Fibroblast of villous mesenchyme (primary cell): ENCODE measurements at places on chromosomes 3 and 15. TPM values are rescaled to one million over a fixed set of nuclear protein-coding genes. Genes with fewer than 3 reads are reported as not detected.

DNA sequence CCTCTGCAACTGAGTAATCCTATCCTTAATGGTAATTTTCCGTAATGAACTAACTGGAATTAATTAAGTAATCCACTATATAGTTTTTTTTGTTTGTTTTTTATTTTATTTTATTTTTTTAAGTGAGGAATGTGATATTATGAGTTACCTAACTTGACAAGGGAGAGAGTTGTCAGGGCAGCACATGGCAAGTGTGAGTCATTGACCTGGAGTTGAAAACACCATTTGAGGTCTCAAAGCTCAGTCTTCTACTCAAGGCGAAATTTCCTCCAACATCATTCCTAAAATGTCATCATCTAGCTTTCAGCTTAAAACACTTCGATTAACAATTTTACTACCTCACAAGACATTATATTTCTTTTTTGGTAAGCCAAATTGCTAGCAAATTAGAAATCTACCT is 87.8 kb downstream of the NECTIN3 start:
- DNase-seq = peak; percentile 73

GANC gene
- total RNA-seq = 22.5 and 25.5 TPM in 2 replicates

DNA sequence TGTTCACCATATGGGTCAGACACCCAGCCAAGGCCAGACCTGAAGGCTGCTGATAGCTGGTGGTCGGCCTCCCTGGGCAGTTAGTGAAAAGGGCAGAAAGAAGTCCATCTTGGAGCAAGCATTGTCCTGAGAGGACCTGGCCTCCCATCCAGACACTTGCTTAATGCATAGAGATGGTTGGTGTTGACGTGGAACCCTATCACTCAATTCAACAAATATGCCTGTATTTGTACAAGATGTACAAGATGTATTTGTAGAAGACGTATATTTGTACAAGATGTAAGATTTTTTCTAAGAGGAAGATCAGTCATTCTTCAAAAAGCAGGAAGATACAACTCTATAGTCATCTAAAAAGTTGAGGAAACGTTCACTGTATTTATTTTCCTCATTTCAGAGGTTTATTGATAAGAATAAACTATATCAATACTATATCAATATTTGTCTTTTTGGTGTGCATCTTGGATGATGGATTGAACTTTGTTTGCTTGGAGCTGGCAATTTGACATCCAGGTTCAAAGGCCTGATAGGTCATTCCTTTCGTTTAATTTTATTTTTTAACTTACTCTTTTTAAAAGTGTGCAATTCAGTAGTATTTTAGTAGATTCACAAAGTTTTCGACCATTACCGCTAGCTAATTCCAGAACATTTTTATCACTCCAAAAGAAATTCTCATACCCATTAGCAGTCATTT is 5.9 kb downstream of the TMEM42 start:
- no peak for DNase-seq

GOLGA8J gene
- total RNA-seq = not detected in 2 replicates

DNA sequence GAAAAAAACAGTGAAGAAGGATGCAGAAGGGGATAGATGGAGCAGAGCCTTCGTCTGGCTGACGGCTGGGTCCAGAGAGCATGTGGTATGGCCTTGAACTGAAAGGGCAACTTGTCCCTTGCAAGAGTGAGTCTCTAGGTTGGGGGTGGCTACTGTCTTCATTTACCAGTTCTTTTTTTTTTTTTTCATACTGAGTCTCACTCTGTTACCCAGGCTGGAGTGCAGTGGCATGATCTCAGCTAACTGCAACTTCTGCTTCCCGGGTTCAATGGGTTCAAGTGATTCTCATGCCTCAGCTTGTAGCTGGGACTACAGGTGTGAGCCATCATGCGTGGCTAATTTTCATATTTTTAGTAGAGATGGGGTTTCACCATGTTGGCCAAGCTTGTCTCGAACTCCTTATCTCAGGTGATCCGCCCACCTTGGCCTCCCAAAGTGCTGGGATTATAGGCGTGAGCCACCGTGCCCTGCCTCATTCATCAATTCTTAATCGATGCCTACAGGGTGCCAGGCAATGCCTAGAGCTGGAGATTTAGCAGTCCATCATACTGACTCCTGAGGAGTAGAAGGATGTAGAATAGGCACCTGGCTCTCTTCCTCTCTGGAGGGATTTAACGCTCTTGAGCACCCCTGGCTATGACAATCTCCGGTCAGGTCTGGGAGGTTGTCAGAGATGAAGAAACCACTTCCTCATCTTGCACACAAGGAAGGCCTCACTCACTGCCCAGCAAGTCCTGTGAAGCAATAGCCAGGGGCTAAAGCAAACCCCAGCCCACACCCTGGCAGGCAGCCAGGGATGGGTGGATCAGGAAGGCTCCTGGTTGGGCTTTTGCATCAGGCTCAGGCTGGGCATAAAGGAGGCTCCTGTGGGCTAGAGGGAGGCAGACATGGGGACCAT is at the start of gene CAMP:
Gene CAMP, plus strand, starts transcription at position 880 of the 898 bp plus-strand sequence. Its CDS starts 17 bp downstream, at position 897.
- DNase-seq = peak; percentile 78

- DNase-seq = no peak
These were observed 36.5 kb downstream of the ADAMTS9 start for GRCh38 chr3:64651303-64651702.

DNA sequence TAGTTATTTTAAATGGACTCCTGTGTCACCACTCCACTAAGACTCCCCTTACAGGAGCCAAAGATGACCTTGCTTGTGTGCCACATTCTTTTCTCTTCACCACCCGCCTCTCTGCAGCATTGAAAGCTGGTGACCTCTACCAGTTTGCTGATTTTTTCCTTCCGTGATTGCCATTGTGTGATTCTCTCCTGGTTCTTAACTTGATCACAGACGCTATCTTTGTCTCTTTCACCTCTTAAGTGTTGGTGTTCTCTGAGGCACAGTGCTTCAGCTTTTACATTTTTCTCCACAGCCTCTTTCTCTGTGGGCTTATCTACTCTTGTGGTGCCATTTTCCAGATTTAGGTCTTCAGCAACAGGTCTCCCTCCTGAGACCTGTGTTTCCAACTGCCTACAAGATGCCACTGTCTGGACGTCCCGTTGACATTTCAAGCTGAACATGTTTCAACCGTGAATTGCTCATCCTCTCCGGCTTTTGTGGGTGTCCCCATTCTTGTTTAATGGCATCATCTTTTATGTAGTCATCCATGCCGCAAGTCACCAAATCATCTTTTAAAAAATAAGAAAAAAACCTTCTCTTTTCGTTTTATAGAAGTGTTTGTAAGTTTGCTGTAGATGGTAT is 26.5 kb downstream of the IQGAP1 start:
- peak; percentile 88 for DNase-seq

DNA sequence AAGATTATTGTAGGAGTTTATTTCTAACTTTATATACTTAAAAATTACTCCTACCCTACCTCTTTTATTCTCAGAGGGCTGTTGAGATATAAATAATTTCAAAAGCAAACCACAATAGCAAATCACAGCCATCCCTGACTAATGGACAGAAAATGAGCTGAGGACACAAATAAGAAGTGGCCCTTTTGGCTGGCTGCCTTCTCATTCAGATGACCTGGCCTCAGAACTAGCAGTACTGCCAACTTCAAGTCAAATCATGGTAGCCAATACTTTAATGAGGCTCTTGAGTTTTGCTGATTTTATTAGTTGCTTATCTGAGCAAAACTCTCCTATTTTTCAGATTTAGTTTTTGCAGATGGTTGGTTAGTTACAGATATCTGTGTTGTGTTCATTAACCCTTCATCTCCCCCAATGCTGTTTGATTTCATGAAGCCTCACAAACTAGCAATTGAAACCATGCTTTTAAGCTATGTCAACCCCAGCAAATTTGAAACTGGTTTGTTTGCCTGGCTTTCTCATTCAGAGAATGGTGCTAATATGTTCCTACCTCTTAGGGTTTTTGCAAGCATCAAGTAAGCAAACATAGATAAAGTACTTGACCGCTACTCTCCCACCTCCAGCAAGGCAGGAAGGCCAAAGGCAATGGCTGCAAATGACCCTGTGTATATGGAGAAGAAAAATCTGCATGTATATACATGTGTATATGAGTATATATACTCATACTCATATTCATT is 73.4 kb upstream of the HACD2 start:
- DNase-seq = peak; percentile 53

- DNase-seq = no peak
These were observed 413.4 kb downstream of the ERC2 start for GRCh38 chr3:56054844-56055243.

DNA sequence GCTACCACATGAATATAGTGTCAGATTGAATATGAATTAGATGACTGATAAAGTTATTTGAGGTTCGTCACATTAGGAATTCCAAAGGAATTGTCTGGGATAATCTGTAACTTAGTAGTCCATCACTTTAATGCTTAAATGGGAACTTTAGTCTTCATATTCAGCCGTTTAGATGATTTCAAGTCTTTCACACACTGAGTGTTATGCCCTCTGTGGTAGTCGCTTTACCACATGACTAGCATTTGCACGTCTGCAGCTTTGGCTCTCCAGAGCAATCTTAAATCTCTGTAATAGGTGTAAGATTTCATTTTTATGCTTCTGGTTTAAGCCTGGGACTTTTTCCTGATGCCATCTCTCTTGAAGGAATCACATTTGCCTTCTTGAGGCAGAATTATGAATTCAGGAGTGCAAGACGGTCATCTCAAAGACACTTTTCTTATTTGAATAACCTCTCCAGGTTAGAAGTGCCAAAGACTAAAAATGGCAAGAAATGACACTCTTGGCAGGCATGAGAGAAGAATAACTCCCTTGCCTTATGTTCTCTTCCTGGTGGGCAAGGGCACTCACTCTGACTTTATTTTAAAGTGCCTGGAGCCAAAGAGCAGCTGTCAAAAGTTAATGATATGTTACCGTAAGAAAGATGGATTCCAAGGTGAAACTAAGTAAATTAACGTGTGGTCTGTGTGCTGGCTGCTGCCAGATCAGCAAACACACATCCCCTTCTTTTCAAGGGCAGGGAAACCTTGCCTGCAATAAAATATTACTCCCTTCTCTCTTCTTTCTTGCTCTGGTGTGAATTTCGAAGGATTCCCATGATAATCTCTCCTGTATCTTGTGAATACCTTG is 153.3 kb downstream of the B3GALNT1 start:
- no peak for DNase-seq

DMXL2 gene
- total RNA-seq = 35.1 and 56.1 TPM in 2 replicates

- DNase-seq = no peak
These were observed 211.7 kb upstream of the ZPLD1 start for GRCh38 chr3:102223132-102223531.

- no peak for DNase-seq
These were observed 128.9 kb upstream of the VEPH1 start for GRCh38 chr3:157632075-157632474.

- no peak for DNase-seq
These were observed 17.7 kb downstream of the MYNN start for GRCh38 chr3:169790687-169791429.

- no peak for DNase-seq
These were observed 15.4 kb downstream of the RAF1 start for GRCh38 chr3:12648384-12648959.

PRSS50 gene
- total RNA-seq = not detected in 2 replicates

GRCh38 chr3:39779511-39780230 is 29.7 kb upstream of the MYRIP start:
- DNase-seq = no peak

UBAP1L gene
- 1.7 and 2.3 TPM in 2 replicates for total RNA-seq

LINGO1 gene
- total RNA-seq = not detected in 2 replicates
